ENCODE measurements at places on chromosomes 16 and 17.

DNA sequence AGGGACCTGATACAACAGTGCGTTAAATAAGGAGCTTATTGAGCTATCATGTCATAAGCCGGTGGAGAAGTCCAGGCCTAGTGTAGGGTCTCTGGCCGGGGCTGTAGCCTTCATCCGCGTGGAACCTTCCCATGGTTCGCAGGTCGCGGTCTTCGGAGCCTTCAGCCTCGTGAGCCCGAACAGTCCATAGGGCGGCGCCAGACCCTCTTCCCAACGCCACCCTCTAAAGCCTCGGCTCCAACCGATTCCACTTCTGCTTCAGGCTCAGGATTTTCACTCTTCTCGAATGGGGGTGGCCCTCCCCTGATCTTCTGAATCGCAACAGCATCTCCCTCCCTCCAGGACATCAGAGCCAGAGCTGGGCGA, 10.3 kb upstream of the BRCA1 start:
- no peak for DNase-seq

- no peak for DNase-seq
Measured at GRCh38 chr17:27257031-27257357, 36.9 kb upstream of the WSB1 start.

- no peak for DNase-seq
Measured at GRCh38 chr17:14637260-14637659, 336.4 kb downstream of the HS3ST3B1 start.

- DNase-seq, result no peak
Measured at GRCh38 chr16:74923766-74924460, 61.0 kb downstream of the WDR59 start.

DNA sequence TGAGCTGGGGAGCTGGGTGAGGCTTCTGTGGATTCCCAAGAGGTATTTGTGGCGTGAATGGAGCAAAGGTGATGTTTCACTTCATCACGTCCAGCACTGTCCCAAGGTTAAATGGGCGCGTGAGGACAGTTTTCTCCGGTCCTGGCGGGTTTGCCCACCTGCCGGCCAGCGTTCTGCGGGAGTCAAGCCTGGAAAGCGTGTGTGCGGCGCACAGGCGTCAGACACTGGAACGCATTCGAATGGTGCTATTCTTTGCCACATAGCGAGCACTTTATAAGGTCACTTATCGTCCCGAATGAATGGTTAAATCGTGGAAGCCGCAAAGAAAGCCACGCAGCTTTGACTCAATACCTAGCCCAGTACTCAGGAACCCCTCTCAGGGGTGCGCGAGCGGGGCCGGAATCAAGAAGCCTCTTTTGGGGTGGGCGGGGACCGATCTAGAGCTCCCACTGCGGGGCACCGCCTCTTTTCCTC, 446 bp upstream of the PSMD11 start:
- no peak for DNase-seq

- no peak for DNase-seq
Measured at GRCh38 chr17:78371056-78371455, 7.4 kb upstream of the PGS1 start.

DNA sequence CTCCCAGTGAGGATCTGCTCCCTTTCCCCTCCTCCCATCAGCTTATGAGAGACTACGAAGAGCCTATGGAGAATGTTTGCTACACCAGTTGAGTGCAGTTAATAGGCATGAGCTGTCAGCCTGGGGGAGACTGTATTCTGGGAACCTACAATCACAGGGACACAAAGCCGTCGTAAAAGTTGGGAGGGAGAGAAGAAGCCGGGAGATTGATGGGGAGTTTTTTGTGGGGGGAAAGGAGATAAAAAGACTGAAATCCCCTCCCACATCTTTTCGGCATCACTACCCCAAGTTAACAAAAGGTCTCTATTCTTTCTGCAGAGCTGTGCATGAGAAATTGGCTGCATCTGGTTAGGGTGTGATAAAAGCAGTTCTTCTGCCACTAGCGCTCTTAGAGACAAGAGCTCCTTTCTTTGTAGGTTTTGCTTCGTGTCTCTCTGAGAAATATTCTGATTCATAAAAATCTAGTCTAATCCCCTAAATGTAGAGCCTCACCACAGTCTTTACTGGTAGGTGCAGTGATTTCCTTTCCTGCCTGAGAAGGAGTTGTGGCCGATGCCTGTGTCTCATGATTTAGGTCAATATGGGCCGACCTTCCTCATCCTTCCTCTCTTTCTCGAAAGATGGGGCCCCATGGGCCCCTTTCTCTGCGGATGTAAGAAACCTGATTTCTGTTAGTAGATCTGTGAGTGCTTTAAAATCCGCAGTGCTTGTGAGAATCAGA, 77.4 kb downstream of the BPTF start:
- no peak for DNase-seq

- DNase-seq, result no peak
Measured at GRCh38 chr17:44170135-44170498, 387 bp upstream of the ASB16 start.

DNA sequence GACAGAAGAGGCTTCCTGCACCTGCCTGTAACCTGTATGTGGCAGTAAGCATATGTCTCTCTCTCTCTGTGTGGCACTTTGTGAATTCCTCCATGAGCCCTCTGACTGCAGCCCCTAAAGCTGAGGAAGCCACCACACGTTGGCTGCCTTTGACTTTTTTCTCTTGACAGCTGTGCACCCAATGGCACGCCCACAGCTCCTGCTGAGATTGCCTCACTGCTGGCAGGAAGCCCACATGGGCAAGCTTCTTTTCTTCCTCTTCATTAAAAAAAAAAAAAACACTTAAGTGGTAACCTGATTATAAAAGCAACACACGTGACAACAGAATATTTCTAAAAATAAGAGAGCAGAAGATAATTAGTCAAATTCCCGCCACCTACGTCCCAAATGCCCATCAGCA, 34.0 kb upstream of the PIRT start:
- no peak for DNase-seq

DNA sequence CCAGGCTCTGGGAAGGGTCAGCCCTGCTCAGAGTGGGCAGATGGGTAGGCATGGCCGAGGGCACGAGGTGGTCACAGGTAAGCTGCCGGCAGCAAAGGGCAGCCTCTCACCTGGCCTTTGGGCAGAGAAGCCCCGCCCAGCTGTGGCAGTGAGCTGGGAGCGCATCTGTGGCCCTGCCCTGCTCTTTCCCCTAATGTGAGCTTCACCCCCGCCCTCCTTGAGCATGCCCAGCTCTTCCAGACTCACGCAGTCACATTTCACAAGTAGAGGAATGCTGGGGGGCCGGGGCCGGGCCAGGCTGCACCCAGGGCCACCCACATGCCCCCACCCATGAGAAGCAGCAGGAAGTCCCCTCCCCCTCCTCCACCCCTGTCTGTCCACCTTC, 40.7 kb upstream of the SLC38A10 start:
- DNase-seq, result no peak

GRCh38 chr16:71796501-71797097, 12.0 kb downstream of the AP1G1 start:
- DNase-seq, result peak; percentile 44

All from EH (cell line).